ENCODE measurements at places on chromosomes 1 and 21.
A peak's percentile ranks its signal among the peaks of the same experiment; 100 is the strongest.

DNA sequence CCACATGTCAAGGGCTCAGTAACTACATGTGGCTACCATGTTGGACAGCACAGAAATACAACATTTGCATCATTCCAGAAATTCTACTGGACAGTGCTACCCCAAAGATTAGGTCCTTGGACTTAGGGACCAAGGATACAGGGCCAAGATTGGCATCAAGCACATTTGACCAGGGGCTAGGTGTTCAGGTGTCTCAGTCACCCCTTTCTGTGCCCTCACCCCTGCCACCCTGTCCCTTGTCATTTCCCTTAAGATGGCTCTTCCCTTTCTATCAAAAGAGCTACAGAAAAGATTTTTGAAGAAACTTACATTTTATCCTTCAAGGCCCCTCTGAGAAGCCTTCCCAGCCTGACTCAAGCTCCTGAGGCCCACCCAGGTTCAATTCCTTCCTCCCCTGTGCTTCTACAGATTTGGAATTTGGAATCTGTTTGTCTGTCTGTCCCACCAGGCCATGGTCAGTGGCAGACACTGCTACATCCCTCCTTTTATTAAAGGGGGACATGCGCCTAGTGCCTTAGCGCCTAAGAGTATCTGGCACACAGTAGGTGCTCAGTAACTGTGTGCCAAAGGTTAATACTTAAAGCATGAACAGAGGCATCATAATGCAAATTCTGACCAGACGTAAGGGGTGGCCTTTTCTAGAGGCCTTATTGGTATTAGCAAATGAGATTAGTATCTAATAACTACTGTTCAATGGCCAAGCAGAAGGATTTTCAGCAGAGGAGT is 21.4 kb downstream of the CSF1 start:
- no peak for DNase-seq

GRCh38 chr1:84103197-84103992 is 40.7 kb upstream of the PRKACB start:
- DNase-seq: peak; percentile 66

GRCh38 chr1:211609120-211610024 is 30.4 kb upstream of the SLC30A1 start:
- no peak for DNase-seq

DNA sequence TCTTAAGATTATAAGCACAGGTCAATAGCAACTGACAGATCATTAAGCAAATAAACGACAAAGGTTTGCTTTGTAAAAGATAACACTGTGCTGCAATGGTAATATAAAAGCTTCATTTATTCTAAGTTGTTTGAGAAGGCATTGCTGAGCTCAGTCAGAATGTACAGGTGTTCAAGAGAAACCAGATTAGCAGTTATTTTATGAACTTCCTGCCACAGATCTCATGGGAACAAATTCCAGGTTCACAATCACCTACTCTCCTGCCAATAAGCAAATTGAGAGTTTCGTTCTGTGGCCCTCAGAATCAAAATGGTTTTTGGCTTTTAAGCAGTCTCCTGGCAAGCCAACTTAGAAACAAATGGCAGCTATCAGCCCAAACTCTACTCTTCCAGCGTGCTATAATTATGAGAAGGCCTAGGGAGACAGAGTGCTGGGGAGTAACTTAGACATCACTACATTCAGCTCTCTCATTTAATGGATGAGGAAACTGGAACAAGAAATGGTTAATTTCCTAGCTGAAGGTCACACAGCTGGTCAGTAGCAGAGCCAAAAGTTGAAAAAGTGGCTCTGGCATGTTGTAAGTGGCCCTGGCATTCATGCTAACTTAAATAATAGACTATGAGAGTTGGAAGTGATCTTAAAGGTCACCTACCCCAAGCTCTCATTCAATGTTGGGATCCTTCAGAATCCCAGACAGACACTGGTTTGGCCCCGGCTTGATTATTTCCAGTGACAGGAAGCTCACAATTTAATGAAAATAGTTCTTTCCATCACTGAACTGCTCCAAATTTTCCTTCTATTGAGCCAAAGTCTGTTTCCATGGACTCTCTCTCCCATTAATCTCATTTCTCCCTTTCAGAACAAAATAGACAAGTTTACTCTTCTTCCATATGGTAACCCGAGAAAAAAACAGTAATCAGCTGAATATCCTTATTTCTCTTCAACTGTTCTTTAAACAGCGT is 82.6 kb upstream of the EDEM3 start:
- DNase-seq: no peak

DNA sequence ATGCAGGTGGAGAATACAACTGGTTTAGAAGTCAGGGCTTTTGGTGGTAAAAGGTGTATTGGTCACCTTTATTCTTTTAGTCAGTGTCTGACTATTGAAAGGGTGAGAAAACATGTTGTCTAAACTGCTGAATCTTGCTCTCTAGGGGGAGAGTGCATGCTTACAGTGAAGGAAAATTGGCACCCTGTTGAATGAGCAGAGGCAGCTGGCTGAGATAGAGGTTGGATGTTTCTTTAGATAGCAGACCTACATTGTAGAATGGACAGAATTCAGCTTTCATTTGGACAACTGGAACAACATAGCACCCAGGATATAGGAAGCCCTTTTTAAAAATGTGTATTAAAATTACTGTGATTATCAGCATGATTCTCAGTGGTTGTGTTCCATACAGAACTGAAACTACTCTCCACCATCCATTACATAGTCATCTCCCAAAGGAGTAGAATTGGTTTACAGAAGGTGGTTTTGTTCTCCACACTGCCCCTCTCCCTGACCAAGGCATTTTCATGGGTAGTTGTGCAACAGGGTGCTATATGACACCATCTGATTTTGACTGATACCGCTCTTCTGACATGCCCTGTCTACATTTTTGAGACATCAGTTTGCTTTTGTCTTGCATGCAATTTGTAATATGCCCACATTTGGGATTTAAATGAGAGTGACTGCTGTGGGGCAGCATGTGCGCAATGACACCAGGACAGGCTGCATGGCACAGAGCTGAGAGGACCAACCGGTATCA is 16.2 kb downstream of the RHOU start:
- DNase-seq: no peak

DNA sequence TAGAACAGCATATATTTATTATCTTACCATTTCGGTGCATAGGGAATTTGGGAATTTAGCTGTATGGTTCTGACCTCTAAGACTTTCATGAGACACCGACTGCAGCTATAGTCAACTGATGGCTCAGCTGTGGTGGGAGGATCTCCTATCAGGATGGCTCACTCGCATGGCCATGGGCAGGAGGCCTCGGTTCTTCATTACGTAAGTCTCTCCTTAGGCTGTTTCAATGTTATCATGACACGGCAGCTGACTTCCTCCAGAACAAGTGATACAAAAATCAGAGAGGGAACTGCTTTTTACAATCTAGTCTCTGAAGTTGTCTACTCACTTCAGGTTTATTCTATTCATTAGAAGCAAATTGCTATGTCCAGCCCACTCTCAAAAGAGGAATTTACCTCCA is 13.3 kb upstream of the CAPN8 start:
- no peak for DNase-seq

GRCh38 chr21:42925114-42925926 is at the start of gene ERVH48-1:
TSS of gene ERVH48-1 (minus strand) at chr21:42925630. CDS start at chr21:42919006, 6,624 bp downstream.
- peak; percentile 29 for DNase-seq

GRCh38 chr1:172727956-172728603 is 69.2 kb downstream of the FASLG start:
- peak; percentile 77 for DNase-seq

DNA sequence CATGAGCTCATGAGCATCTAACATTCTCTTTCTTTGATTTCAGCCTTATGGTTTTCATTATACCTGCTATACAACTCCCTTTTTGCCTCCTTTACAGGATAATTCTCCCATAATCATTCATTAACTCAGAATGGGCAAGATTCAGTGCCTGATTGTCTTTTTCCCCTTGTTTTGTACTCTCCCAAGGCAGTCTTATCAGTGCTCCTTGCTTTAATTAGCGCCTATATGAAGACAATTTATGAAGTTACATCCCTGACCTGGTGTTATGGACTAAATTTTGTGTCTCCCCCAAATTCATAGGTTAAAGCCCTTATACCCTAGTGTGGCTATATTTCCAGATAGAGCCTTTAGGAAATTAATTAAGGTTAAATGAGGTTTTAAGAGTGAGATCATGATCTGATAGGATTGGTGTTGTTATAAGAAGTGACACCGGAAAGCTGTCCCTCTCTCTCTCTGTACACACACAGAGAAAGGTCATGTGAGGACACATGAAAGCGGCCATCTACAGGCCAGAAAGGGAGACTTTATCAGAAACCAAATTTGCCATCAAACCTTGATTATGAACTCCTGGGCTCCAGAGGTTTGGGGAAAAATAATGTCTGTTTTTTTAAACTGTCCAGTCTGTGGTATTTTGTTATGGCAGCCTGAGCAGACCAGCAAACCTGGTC is 185.8 kb upstream of the CHODL start:
- DNase-seq: no peak

- peak; percentile 7 for DNase-seq
These were observed at the start of gene IL12RB2 for GRCh38 chr1:67307251-67308060. TSS of gene IL12RB2 (plus strand) at chr1:67307873. CDS start at chr1:67320369, 12,496 bp downstream.

DNA sequence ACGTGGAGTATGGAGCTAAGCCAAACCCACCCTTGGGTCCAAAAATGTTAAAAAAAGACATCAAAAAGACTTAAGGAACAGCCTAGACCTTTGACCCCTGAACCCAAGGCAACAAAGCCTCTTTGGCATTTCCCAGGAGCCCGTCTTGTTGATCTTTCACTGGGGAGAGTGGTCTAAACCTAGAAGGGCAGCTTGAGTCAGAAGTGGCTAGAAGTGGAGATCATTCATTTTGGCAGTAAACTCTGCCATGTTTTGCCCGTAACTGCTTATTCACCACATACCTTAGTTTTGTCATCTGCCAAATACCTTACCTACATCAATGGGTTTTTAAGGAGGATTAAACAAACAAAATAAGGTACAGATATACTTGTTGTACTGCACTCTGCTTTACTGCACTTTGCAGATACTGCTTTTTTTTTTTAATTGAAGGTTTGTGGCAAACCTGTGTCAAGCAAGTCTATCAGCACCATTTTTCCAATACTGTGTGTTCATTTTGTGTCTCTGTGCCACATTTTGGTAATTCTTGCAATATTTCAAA is 1.7 kb upstream of the CTSE start:
- DNase-seq: no peak

DNA sequence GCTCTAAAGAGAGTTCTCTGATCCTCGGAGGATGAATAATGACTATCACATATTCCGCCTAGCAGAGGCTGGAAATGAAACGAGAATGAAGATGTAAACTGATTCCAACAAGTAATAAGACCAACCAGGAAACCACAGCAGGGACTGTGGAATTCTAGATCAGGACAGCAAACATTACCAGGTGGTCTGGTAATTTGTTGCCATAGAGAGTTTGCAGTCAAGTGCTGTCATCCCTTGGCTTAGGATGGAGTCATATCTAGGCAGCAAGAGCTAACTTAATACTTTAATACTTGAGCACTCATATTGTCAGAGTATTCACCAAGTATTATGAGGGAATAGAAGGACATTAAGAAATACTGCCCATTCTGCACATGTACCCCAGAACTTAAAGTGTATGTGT is 45.1 kb upstream of the MUTYH start:
- DNase-seq: no peak

DNA sequence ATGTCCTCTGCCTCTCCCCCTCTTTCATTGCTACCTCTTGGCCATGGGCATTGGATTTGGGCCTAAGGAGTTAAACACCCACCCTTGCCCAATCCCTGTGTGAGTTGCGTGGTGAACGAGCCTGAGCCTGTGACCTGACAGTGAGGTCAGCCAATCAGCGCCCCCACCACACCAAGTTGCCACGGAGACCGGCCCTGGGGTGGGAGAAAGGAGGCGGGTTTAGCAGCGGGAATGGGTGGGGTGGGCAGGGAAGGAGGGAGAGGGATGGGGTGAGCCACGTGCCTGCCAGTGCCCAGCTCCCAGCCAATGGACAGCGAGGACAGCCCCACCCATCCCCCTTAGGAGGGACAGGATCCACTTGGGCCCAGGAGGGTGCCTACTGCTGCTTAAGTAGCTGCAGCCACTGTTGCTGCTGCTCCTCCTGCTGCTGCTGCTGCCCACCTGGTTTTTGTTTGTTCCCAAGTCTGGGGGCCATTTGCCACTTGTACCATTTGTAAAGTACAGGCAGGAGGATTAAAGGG is 9.5 kb downstream of the ZBTB7B start:
- DNase-seq: peak; percentile 61

DNA sequence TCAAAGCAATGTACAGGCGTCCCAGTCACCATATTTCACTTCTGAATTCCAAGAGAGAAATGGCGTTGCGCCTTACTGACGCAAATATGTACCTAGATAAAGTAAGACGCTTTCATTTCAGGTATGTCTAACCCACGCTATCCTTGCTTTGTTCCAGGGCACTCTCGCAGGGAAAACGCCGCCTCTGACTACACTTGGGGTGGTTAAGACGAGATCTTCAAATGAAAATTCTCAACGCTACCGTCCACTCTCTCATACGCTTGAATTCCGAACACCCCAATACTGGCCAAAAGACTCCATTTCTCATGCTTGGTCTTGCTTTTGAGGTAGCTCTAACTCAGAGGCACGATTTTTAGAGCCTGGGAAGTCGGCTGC is 736 bp upstream of the ZMPSTE24 start:
- no peak for DNase-seq

DNA sequence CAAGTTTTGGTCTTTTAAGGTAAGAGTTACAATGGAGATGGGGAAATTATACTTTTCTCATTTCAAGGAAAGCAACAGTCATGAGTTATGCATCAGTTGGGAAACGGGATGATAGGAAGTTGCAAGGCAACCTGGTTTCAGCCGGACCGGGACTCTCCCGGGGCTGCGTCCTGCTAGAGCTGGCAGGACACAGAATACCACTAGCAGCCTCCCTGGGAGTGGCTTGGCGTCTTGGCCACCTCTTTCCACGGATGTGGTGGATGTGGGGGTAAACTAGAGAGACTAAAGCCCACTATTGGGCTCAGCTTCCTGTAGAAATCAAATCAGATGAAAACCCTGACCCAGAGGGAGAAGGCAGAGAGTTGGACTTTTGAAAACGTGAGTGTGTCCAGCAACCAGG is 71.9 kb downstream of the ADARB1 start:
- no peak for DNase-seq

- peak; percentile 23 for DNase-seq
These were observed 82.1 kb downstream of the RRAGC start for GRCh38 chr1:38777464-38777957.

DNA sequence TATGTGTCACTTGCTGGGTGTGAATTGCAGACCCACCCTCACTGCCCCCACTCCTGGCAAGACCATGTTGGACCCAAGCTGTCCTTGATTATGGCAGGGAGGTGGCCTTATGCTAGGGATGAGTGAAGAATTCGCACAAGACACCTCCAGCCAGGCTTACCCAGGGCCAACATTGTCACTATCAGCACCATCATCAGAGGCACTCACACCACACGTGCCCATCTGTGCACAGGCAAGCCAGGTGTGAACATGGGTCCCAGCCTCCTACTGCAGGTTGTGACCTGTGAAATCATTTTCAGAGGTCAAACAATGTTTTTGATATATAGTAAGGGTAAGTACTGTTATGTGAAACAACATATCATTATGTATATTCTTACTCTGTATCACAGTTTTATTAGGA is 20.3 kb upstream of the RGS8 start:
- no peak for DNase-seq

DNA sequence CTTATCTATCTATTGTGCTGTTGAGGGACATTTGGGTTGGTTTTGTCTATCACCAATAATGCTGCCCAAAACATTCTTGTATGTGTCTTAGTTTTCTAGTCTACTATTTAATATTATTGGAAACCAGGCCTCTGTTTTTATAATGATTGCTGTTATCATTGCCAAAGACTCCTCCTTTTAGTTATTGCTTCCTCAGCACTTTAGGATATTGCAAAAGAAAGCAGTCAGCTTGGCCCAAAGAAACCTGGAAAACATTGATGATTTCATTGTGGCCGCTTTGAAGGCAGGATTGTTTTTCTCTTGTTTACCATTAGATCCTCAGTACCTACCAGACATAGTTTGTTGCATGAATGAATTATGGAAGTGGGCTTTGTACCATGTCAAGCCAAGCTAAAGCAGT is 20.6 kb upstream of the MTARC2 start:
- DNase-seq: no peak

Data from A673 (cell line).